ENCODE measurements at places on chromosomes 7 and 10.
A peak's percentile ranks its signal among the peaks of the same experiment; 100 is the strongest.

- no peak for DNase-seq
Observed at GRCh38 chr7:27940341-27940740, 200.4 kb downstream of the TAX1BP1 start.

DNA sequence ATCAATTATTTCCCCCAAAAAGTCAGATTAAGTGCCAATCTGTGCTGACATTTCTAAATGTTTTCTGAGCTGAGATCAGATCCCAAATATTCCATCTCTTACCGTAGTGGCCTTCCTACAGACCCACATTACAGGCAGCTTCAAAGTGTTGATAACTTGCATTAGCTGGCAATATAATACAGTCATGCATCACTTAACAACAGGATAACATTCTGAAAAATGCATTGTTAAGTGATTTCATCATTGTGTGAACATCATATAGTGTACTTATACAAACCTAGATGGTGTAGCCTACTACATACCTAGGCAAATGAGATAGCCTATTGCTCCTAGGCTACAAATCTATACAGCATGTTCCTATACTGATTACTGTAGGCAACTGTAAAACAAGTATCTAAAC lies 22.4 kb downstream of the SLC25A13 start:
- no peak for DNase-seq

GRCh38 chr10:114281461-114281860 lies 42.4 kb downstream of the VWA2 start:
- DNase-seq = no peak

GRCh38 chr7:110675383-110676103 lies 415.4 kb upstream of the LRRN3 start:
- no peak for DNase-seq

DNA sequence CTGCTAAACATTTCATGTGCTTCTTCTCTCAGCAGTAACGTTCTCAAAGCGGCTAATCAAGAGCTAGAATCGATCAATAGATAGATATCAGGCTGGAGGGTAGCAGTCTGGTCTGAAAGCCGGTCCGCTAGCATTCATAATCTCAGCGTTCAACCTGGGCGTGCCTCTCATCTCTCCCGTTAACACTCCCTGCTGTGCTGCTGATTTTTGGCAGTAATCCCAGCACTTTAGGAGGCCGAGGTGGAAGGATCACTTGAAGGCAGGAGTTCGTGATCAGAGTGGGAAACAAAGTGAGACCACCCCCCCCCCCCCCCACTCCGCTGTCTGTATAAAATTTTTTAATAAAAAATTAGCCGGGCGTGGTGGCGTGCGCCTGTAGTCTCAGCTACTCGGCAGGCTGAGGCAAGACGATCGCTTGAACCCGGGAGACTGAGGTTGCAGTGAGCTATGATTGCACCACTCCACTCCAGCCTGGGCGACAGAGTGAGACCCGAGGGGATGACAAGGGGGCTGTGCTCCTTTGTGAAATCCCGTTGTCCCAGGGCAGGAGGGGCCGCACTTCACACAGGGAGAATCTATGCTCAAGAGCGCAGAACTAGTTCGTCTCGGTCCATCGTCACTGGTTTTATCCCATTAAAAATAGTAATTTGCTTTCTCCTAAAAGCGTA lies 624 bp upstream of the CEP55 start:
- DNase-seq = peak; percentile 11

GRCh38 chr10:27819781-27820531 lies 74.3 kb upstream of the MKX start:
- no peak for DNase-seq

DNA sequence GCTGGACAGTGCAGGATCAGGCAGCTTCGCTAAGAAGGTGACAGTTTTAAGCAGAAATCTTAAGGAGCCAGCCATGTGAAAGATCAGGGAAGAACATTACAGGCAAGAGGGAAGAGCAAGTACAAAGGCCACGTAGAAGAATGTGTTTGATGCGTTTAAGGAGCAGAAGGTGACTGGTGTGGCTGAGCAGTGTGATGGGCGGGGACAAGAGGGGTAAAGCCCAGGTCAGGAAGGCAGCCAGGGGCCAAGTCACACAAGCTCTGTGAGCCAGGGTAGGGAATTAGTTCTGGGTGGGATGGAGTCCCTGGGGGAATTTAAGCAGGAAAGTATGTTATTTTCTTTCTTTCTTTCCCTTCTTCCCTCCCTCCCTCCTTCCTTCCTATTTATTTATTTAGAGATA lies 166.9 kb downstream of the SH3PXD2A start:
- DNase-seq = no peak

- DNase-seq = no peak
Observed at GRCh38 chr10:103928784-103929183, 10.8 kb upstream of the STN1 start.

- no peak for DNase-seq
Observed at GRCh38 chr7:30142710-30143109, 7.9 kb downstream of the MTURN start.

GRCh38 chr10:117537436-117537903 lies 5.1 kb upstream of the EMX2 start:
- DNase-seq = no peak

GRCh38 chr10:75399461-75400162 lies 2.0 kb downstream of the ZNF503 start:
- peak; percentile 49 for DNase-seq

- DNase-seq = no peak
Observed at GRCh38 chr7:46153583-46153950, 232.5 kb upstream of the IGFBP3 start.

DNA sequence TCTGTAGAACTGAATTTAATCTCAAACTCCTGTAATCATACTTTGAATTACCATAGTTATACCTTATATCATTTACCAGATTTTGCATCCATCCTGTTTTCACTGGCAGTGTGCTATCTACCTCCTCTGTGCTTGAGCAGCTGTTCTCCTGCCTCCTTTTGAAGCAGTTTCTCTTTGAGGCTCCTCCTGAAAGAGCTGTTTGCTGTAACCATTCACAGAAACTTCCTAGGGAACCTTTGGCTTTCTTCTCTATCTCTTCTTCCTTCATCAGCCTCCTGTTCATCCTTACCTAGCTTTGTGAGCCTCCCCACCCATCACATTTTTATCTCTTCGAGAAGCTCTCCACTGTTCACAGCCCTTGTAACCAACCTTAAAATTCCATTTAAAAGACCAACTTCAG lies 108.2 kb downstream of the AASS start:
- DNase-seq = no peak

DNA sequence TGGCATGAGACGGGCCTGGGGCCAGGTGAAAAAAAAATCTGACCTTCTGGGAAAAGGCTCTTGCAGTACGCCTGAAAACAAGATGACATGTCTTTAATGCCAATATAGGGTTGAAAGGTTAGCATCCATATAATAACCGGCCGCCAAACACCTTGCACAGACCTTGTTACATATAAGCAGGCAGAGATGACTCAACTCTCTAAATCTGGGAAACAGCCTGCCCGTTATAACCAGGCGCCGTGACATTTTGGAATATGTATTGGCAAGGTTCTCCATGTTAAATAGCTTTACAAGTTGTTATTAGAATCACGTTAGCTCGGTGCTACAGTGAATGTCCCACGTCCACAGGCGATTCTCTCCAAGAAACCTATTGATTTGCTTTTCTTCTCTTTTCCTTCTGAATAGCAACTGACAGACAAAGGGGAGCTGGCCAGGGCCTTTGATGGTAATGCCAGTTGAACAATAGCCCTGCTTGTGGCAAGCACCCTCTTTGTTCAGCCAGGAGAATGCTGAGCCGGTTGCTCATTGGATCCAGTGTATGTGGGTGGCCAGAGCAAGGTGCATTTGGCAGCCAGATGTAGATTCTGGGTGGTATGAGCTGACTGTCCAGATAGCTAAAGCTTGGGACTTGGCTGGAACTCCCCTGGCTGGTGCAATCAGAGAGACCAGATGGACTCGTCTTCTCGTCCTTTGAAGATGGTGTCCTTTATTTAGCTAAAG lies 80.1 kb upstream of the AUTS2 start:
- DNase-seq = no peak

DNA sequence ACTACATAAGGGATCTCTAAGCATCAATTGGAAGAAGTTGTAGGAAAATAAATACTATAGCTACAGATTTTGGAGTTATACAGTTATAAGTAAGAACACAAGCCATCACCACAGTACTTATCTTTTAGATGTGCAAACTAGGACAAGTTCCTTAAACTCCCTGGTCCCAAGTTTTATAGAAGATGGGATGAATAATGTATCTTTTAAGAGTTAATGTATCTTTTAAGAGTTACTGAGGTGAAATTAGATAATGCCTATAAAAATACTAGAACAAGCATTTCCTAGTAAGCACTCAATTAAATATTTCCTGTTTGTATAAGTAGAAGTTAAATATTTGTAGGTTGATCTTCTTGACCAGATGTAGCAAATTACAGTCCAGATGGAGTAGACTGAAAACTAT lies 56.8 kb downstream of the SEMA3A start:
- no peak for DNase-seq

DNA sequence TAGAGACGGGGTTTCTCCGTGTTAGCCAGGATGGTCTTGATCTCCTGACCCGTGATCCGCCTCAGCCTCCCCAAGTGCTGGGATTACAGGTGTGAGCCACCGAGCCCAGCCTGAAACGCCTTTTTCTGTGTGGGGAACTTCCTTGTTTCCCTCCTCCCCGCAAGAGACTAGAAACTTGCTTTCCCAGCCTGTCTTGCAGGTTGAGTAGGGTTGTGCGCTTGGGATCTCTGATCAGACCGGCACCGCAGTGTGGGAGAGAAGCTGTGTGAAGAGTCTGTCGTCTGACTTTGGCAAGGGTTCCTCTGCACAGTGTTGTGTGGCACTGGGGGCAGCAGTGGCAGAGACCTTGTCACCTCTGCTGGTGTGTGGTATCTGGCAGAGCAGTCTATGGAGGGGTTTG lies 28.9 kb downstream of the RBM17 start:
- no peak for DNase-seq

GRCh38 chr10:114458955-114459354 lies 54.7 kb upstream of the AFAP1L2 start:
- peak; percentile 11 for DNase-seq

DNA sequence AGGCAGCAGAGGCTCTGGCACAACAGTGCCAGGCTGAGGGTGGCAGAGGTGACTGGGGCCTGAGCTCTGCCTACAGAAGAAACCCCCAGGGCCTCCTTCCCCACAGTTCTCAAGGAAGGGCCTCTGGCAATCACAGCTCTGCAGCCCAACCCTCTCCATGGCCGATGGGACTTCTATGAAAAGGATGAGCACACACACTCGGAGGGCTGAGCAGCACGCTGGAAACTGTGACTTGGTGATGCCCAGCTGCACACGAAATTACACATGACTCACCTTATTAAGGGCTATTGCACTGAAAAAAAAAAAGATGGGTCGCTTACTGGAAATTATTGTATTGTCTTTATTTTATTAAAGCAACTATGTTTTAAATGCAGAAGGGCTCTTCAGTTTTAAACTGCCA lies 42.9 kb upstream of the LRRC18 start:
- no peak for DNase-seq

DNA sequence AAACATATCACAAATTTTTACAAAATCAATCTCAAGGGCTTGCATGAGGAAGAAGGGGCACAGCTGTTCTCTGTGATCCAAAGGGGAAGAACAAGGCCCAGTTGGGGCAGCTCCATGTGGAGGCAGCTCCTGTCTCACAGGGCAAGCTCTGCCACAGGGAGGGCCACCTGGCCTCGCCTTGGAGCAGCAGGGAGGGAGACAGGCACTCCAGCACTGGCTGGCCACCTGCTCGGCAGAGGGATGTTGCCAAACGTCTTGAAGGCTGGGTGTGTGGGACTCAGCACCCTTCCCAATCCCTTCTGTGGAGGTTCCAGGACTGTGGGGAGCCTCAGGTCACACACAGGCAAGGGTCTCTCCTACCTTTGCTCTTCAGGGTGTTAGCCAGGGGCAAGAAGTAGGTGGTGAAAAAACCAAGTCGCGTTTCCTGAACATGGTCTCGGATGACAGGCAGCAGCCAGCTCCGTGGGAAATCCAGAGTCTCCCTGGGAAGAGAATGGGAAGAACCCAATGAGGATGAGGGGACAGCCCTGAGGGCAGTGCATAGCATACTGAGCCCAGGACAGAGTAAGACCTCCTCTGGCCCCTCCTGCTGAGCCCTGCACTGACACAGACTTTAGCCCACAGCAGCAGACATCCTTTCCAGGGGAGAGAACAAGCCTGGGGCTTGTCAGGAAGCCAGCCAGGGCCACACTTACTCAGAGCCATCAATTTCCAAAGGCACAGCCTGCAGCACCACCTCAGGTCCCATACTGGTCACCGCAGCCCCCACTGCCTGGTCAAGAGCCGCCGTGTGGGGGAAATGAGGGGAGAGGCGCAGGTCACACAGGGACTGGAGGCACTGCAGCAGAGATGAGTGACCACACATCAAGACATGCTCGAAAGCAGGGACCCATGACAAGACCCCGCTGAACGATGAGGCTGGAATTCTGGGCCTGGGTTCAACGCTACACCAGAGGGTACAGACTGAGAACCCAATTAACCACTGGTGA lies 21.9 kb downstream of the RRP12 start:
- DNase-seq = no peak

DNA sequence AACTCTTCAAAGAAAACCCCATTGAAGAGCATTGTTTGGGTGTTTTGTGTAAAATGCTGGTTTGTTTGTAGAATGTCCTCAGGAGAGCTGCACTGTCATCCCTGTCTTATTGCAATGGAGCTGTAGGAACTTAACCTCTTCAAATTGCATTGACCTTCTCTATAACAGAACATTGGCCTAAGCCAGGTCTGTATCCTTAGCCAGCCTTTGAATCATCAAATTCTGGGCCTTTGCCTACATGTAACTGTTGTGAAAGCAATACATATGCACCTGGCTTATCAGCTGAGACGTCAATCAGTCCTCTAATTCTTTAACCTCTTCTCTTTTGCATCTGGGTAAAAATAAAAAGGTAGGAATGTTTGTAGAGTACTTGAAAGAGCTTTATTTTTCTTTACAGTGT lies 196.0 kb downstream of the CSTF2T start:
- no peak for DNase-seq

- DNase-seq = no peak
Observed at GRCh38 chr7:122027058-122027457, 117.0 kb downstream of the AASS start.

- no peak for DNase-seq
Observed at GRCh38 chr10:17782921-17783665, 26.1 kb upstream of the MRC1 start.

DNA sequence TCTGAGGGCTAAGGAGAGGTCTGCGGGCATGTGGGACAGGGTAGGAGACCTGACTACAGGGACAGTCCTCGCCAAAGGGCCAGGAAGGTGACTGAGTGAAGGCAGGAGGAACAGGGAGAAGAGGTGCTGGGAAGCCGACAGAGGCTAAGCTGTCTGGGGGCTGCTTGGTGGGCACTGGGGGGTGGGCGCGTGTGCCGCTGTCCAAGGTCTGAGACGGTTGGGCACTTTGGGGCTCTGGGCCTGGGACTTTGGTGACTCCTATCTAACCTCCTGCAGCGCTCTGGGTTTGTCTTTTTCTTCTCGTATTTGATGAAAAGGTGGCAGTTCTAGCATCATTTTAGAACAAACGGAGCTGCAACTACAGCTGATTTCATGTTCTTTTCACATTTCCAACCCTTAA lies 141.5 kb downstream of the C10orf105 start:
- DNase-seq = no peak

- no peak for DNase-seq
Observed at GRCh38 chr7:96691702-96692101, 17.9 kb downstream of the SEM1 start.
